Skin of body (tissue), 3 donors: ENCODE measurements at places on chromosomes 2 and 18. TPM values are rescaled to one million over a fixed set of nuclear protein-coding genes. Genes with fewer than 3 reads are reported as not detected.

- no peak for DNase-seq
Observed at GRCh38 chr18:13797157-13797611, 26.8 kb upstream of the MC5R start.

GRCh38 chr18:47969816-47970215 lies 39.4 kb upstream of the SMAD2 start:
- DNase-seq: no peak

- no peak for DNase-seq
Observed at GRCh38 chr2:96253006-96253405, 12.8 kb downstream of the TMEM127 start.

- DNase-seq: peak; percentile 32
Observed at GRCh38 chr2:152336854-152337510, 2.0 kb downstream of the FMNL2 start.

GRCh38 chr2:217931846-217932560 lies 70.8 kb downstream of the TNS1 start:
- no peak for DNase-seq

DNA sequence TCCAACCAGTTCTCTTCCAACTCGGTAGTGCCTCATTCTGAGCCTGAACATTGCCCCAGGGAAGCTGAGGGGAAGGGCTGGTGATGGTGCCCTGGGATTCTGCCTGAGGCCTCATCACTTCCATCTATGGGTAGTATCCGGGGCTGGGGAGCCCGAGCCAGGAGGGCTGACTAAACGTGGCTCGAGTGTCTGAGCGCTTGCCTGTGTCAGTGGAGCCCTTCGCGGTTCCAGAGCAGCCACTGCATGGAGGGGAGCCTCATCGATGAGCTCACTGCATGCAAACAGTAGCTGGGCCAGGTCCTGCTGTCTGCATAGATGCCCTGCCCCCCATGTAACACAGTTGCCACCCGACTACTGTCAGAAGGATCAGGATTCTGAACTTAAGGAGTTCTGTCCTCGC lies 129.3 kb downstream of the GLI2 start:
- DNase-seq: no peak

DNA sequence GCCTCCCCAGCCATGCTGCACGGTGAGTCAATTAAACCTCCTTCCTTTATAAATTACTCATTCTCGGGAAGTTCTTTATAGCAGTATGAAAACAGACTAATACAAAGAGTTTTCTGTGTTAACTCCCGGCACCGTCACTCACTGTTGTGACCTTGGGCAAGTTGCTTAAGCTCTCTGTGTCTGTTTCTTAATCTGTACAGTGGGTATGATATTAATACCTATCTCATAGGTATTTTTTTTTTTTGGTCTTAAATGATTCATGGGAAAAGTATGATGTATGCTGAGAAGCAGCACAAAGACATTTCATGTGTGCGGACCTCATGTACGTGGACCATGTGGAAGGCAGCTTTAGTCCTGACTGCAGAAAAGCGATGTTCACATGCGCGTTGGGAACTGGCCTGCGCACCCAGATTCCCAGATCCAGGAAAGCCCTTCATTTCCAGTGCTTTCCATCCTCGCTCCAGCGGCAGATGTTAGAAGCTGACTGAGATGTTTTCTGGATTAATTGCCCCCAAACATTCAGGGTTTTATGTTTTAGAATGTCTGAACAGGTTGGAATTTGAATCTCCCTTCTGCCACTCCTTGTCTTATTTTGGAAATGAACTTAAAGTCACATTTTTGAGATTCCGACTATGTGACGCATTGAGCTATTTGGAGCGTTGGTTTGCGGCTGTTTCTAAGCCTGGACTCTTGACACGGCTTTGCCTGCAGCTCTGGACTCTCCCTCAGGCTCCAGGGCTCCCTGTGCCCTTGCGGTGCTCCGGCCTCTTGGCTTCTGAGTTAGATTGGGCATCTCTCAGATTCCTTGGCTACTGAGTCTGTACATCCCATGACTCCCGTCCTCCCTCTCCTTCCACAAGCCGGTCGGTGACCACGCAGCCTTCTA lies 61.4 kb downstream of the SLC4A3 start:
- DNase-seq: peak; percentile 30

- no peak for DNase-seq
Observed at GRCh38 chr2:223735035-223735640, 102.2 kb downstream of the AP1S3 start.

GRCh38 chr2:231371430-231372054 lies 24.0 kb upstream of the B3GNT7 start:
- no peak for DNase-seq

DNA sequence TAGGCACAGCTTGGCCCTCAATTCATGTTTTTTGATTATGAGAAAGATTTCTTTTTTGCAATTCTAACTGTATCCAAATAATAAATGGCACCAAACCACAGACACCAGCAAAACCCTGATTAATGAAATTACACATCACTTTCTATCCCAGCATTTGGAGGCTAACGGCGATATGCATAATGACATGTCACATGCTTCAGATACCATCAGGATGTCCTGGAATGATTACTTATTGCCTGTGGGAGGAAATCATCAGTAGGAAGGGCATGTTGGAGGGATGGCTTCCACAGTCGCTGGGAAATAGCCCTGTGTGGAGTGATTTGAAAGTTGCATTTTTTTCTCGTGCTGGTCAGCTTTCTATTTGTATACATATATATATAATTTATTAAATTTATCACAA lies 121.7 kb downstream of the CMPK2 start:
- DNase-seq: no peak

- no peak for DNase-seq
Observed at GRCh38 chr2:63899639-63900038, 57.9 kb downstream of the UGP2 start.

DNA sequence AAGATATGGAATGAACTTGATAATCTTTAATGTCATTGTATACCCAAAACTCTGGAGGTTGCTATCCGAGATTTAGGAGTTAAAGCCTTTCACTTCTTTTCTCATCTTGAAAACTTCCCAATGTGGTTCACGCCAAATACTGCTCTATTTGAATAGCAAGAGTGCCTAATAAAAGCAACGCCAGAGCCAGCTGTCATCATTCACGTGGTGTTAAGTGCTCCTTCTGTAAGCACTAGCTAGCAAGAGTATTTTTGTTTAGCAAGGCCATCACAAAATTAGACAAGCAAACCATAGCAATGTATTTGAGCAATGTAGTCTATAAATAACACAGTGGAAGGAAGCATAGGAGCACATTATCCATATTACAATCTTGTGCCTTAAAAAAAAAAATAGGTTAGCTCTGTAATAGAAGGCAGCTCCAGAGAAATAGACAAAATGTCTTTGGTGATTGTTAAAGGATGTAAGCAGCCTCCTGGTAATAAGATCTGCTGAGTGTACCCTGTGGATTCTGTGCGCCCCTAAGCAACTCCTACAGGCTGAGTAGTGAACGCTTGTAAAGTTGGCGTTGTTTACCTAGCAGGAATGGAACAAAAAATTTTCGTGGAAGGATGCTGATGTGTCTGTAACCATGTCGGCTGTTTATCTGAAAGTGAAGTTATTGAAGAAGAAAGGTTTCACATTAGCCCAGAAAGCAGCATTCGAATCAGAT lies 518.0 kb downstream of the CNTNAP5 start:
- DNase-seq: no peak

DNA sequence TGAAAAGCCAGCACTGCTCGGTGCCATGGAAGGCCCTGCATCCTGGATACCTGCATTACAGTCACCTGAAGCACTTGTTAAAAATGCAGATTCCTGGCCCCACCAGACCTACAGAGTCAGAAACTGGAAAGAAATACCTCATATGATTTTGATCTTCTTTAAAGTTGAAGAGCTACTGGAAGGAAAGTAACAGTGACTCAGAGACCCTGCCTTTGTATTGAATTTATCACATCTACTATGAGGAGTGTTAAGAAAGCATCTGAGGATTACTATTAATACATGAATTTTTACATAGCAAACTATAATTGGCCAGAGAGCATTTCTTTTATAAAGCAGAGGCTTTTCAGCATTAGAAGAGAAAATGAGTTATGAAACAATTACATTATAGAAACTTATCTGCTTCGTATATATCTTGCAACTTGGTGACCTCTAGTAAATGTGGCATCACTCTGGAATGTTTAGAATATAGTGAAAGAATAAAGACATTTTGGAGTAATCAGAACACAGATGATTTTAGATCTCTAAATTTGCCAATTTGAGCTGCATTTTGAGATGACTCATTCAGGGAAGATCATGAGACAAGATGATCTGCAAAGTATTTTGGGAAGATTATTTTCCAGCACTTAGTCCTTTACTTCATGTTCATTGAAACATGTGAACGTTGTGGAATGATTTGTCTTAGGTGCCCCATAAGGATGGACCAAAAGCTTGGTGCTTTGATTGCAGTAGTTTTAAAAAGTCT lies 12.2 kb downstream of the PTPRM start:
- no peak for DNase-seq

- no peak for DNase-seq
Observed at GRCh38 chr2:168149150-168149974, 98.0 kb downstream of the STK39 start.

Gene SRD5A2
- not detected for total RNA-seq

Gene ATAD2B
- 46.8 TPM for total RNA-seq

Gene GKN1
- total RNA-seq: not detected

Gene DOK6
- total RNA-seq: 7.0 TPM

Gene LYPD1
- 0.99 TPM for total RNA-seq

Gene CTAGE1
- total RNA-seq: not detected

Gene FSHR
- not detected for total RNA-seq

Gene AKAIN1
- total RNA-seq: not detected

Gene COL6A3
- 637 TPM for total RNA-seq
